ENCODE measurements at places on chromosomes 2 and 18. TPM values are rescaled to one million over a fixed set of nuclear protein-coding genes. Genes with fewer than 3 reads are reported as not detected.

GRCh38 chr2:26982102-26982742, 11.8 kb downstream of the MAPRE3 start:
- peak overlapping the region; percentile 9 for H3K27ac ChIP-seq
- no peak overlapping the region for H3K4me3 ChIP-seq
- H3K4me1 ChIP-seq = peaks cover 9% of the 10 kb centered on the region

DNA sequence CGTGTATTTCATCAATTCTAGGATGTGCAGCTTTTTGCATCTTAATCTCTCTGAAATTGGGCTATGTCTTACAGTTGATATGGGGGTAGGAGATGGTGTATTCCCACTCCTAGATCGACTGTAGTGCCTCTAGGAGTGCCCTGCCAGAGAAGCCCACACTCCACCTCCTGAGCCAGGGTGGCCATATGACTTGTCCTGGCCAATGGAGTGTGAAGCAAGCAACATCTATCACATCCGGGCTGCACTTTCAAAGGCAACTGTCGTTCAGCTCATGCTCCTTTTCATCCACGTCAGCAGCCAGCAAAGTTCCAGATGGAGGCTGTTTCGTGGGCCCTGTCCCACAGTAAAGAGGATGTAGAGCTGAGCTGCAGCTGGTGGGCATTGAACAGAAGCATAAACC, 149.4 kb upstream of the SLC1A4 start:
- no peaks in the 10 kb centered on the region for H3K36me3 ChIP-seq
- no peaks in the 10 kb centered on the region for H3K27me3 ChIP-seq
- DNase-seq = peak; percentile 71
- H3K27ac ChIP-seq = peak overlapping the region; percentile 60

- DNase-seq = no peak
- H3K4me1 ChIP-seq = no peaks in the 10 kb centered on the region
- no peak overlapping the region for H3K4me3 ChIP-seq
- H3K27me3 ChIP-seq = no peaks in the 10 kb centered on the region
- no peaks in the 10 kb centered on the region for H3K36me3 ChIP-seq
Measured at GRCh38 chr2:59567151-59567550, 986.3 kb downstream of the BCL11A start.

GRCh38 chr2:152336854-152337510, 2.0 kb downstream of the FMNL2 start:
- H3K36me3 ChIP-seq = no peaks in the 10 kb centered on the region
- no peaks in the 10 kb centered on the region for H3K4me1 ChIP-seq
- H3K27me3 ChIP-seq = no peaks in the 10 kb centered on the region
- peak overlapping the region; percentile 71 for H3K27ac ChIP-seq
- H3K4me3 ChIP-seq = peak overlapping the region; percentile 79

DNA sequence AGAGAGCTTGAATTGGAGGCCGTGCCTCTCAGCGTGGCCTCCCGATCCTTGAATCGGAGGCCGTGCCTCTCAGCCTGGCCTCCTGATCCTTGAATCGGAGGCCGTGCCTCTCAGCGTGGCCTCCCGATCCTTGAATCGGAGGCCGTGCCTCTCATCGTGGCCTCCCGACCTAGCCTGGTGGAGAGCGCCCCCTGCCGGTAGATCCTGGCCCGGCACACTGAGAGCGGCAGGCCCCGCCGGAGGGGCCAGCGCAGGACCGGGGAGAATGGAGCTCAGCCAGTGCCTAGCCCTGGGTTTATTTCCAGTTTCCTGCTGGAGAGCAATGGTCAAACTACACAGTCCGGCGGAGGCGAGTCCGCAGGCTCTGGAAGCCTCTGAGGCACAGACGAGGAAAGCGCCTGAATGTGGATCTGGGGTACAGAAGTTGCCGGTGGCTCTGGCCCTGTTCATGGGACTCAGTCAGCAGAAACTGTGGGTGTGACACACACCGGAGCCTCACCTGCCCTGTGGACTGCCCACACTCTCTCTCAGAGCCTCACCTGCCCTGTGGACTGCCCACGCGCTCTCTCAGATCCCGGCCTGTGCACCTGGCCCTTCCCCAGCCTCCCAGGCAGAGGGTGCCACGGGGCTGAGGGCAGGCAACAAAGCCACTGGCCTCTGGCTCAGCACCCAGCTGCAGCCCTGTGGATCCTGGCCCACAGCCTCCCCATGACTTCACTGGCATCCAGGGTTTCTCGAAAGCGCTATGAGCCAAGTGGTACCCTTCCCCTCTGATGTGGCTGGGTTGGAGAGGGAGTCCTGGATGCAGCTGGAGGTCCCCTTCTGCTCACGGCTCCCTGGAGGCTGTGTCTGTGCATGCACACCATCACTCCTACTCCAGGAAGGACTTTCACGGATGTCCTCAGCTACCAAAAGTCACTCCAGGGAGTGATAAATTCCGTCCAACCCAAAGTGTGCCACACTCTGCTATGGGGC, 1.5 kb downstream of the IL36B start:
- H3K4me3 ChIP-seq = no peak overlapping the region
- H3K27ac ChIP-seq = no peak overlapping the region
- no peak for DNase-seq
- no peaks in the 10 kb centered on the region for H3K36me3 ChIP-seq
- no peaks in the 10 kb centered on the region for H3K27me3 ChIP-seq

DNA sequence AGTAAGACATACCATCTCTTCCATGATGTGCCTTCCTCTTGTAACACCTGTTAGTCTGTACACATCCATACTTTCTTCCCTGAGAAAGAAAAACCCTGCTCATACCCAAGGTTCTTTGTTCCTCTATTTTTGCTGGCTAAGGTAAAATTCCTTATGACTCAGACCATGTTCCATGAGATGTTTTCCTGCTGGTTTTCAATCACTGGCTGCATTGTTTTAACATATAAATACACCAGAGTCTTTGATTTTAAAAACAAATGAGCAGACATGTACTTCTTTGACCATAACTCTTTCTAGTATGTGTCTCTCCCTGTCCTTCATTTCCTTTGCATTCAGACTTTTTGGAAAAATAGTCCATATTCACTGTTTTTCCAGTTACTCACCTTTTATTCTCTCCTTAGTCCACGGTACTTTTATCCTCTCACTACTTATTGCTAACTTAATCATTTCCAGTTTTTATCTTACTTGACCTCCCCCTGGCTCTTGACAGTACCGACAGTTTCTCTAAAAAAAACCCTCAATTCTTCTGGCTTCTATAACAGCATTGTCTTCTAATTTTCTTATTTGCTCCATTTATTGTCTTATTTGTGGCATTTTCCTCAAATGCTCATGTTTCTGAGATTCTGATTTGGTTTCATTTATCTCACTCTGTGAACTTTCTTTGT, 4.3 kb downstream of the VAPA start:
- H3K36me3 ChIP-seq = no peaks in the 10 kb centered on the region
- no peak overlapping the region for H3K4me3 ChIP-seq
- no peaks in the 10 kb centered on the region for H3K27me3 ChIP-seq
- no peak for DNase-seq
- H3K4me1 ChIP-seq = no peaks in the 10 kb centered on the region
- no peak overlapping the region for H3K27ac ChIP-seq

- H3K4me1 ChIP-seq = no peaks in the 10 kb centered on the region
- no peaks in the 10 kb centered on the region for H3K36me3 ChIP-seq
- peak overlapping the region; percentile 98 for H3K27ac ChIP-seq
- peak overlapping the region; percentile 85 for H3K4me3 ChIP-seq
- H3K27me3 ChIP-seq = no peaks in the 10 kb centered on the region
Measured at GRCh38 chr2:98730053-98730706, 752 bp downstream of the MGAT4A start.

GRCh38 chr2:240759459-240759858, 60.6 kb downstream of the KIF1A start:
- H3K4me3 ChIP-seq = no peak overlapping the region
- no peaks in the 10 kb centered on the region for H3K27me3 ChIP-seq
- H3K36me3 ChIP-seq = no peaks in the 10 kb centered on the region
- no peak overlapping the region for H3K27ac ChIP-seq
- no peak for DNase-seq

- no peak overlapping the region for H3K27ac ChIP-seq
- no peak overlapping the region for H3K4me3 ChIP-seq
- no peaks in the 10 kb centered on the region for H3K36me3 ChIP-seq
- H3K4me1 ChIP-seq = no peaks in the 10 kb centered on the region
- DNase-seq = no peak
Measured at GRCh38 chr2:8015848-8016600, 665.8 kb upstream of the ID2 start.

DNA sequence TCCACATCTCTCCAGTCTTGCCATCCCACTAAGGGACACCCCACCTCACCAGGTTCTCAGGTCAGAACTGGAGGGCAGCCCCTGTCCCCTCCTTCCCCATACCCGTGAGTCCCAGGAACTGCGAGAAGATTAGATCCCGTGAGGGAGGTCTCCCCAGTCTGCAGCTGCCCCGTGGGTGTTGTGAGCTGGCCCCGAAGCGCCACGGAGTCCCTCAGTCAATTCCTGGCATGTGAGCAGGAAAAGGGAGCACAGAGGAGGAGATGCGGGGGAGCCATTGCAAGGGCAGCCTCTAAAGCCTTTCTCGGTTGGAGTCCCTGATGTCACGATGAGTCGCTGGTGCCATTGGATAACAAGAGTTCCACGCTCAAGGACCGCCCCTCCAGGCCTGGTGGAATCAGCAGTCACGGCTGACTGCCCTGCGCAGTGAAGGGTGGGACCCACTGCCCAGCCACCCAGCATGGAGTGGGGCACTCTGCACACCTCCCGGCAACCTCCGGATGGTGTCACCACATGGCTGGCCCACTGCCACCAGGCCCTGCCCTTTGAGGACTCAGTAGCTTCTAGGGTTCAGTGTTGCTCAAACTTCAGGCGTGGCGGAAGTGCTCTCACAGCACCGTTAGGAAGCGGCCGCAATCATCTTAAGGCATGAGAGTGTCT, 434.9 kb upstream of the MYT1L start:
- no peak for DNase-seq
- no peak overlapping the region for H3K27ac ChIP-seq
- H3K27me3 ChIP-seq = no peaks in the 10 kb centered on the region
- no peaks in the 10 kb centered on the region for H3K4me1 ChIP-seq
- H3K36me3 ChIP-seq = no peaks in the 10 kb centered on the region

- DNase-seq = no peak
- H3K27ac ChIP-seq = no peak overlapping the region
- no peak overlapping the region for H3K4me3 ChIP-seq
- H3K4me1 ChIP-seq = no peaks in the 10 kb centered on the region
- H3K36me3 ChIP-seq = no peaks in the 10 kb centered on the region
Measured at GRCh38 chr18:1062588-1062987, 157.9 kb downstream of the ADCYAP1 start.

DNA sequence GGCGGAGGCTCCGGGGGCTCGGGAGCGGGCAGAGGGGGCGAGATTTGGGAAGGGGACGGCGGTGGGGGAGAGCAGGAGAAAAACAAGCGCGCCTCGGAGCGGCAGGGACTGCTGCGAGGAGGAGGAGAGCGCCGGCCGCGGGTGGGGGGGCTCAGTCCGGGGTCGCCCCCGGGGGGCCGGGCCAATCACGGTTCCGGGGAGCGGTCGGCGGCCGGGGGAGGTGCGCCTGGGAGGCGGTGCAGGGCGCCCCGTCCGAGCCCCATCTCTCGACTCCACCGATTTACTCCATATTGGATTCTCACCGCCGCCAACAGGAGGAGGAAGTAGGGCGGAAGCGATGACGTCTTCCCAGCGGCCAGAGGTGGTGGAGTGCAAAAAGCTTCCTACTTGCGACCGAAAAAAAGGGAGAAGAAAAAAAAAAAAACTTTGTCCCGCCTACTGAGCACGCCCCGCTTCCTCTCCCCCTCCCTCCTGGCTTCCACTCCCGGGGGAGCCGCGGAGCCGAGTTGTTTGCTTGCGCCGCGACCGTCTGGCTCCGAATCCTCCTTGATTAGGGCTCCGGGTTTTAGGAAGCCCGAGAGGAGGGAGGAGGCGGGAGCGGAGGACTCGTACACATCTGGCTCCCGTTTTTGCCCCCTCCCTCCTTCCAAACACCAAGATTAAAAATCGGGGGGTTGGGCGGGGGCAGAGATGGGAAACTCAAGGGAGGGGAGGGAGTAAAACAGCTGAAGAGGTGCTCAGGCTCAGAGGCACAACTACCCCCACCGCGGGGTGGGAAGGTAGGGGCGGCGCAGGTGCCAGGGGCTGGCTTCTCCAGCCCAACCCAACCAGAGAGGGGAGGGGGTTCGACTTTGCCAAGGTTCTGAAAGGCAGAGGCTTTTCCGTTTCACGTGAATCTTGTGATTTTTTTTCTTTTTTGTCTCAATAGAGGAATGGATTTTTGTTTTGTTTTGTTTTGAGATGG, at the start of gene SPRED2:
TSS of gene SPRED2 (minus strand) at position 373 of the 964 bp plus-strand sequence. CDS start 612 bp downstream, outside the sequence.
- peak; percentile 86 for DNase-seq
- H3K4me3 ChIP-seq = peak within 1 kb of the TSS; percentile 70
- peaks cover 6% of the 10 kb centered on the region for H3K4me1 ChIP-seq
- H3K27ac ChIP-seq = peak within 1 kb of the TSS; percentile 90
- H3K27me3 ChIP-seq = no peaks in the 10 kb centered on the region
- H3K36me3 ChIP-seq = no peaks in the 10 kb centered on the region

Gene CFAP65
- total RNA-seq = not detected

Gene SAG
- not detected for total RNA-seq

Gene MPP4
- not detected for total RNA-seq

Gene CLASP1
- 130 TPM for total RNA-seq

Gene ALK
- 0.88 TPM for total RNA-seq

Gene COX5B
- 248 TPM for total RNA-seq

Gene LYPD6B
- 4.4 TPM for total RNA-seq

Gene LRP2
- total RNA-seq = not detected

Gene WDSUB1
- 7.4 TPM for total RNA-seq

Gene YES1
- total RNA-seq = 119 TPM
